Activated CD8-positive, alpha-beta memory T cell treated with anti-CD3 and anti-CD28 coated beads for 4 hours (primary cell): ENCODE measurements at places on chromosomes 1 and 21.
A peak's percentile ranks its signal among the peaks of the same experiment; 100 is the strongest.

DNA sequence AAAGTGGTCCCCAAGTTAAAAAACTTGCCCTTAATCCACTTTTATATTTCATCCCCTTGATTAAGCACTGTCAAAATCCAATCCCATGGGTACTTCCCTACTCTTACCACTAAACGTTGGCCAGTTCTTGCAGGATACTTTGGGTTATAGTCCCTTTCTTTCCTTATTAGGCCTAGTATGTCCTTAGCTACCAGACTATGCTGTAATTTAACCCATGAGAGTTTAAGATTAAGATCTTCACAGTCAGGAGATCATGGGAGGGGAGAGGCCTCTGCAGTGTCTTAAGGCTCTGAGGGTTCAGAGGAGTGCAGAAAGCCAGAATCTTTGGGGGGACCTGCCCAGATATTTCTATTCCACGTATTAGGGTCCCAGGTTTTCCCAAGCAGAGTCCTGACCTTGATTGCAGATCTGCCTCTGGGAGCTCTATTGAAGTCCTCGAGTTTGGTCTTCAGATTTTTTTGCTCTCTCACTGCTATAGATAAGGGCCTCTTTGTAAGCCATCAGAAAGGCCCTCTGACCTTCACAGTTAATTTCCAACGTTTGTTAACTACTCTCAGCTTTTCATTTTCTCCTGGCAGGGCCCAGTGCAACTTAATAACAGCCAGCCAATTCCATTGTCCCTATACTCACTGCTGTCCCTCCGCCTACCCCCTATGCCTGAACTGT lies 9.0 kb upstream of the CGN start:
- no peak for DNase-seq

DNA sequence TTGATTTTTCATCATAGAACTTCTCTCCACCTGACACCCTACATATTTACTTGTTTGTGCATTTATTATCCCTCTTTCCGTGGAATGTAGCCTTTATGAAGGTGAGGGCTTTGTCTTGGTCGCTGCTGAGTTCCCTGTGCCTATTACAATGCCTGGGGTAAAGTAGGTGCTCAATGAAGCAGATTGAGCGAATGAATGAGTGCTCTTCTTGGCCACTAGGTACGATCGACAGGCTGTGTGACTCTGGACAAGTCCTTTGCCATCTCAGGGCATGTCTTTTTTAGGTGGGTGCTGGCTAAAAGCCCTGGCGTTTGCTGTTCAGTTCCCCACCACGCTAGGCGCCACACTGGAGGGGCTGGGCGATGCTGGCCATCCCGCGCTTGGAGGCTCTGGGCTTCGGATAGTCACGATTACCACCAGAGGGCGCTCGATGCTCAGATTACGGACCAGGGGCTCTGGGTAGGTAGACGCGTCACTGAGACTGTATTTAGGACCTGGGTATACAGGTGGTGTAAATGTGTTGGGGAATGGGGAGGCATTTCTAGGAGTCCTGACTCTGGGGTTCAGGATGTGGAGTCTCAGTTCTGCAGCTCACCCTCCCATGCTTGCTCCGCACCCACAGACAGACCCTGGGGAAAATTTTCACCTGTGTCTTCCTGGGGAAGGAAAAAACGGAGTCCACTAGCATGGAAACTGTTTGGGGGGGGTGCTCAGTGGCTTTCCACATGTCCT lies 71.0 kb upstream of the CSF3R start:
- peak; percentile 26 for DNase-seq

DNA sequence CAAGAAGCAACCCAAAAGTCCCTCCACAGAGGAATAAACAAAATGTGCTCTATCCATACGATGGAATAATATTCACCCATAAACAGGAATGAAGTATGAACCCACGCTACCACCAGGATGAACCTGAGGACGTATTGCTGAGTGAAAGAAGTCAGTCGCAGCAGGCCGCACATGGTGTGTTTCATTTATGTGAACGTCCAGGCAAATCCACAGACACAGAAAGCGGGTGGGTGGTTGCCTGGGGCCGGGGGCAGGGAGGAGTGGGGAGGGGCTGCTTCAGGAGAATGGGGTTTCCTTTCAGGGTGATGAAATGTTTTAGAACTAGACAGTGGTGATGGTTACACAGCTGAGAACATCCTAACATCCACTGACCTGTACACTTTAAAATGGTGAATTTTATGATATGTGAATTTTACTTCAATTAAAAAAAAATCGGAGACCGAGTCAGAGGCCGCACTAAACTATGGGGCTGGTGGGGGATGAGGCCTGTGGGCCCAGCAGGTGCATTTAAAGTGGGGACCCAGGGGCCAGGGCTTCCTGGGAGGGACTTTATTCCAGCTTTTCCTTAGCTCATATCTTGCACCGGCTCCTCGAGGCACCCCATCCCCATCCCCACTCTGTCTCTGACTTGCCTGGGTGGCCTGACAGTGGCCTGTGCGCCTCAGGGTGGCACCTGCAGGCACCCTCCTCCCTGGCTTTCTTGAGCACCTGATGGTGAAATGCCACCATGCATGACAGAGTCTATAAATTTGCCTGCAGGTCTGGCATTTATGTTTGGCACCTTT lies 392.6 kb upstream of the VAMP3 start:
- no peak for DNase-seq

DNA sequence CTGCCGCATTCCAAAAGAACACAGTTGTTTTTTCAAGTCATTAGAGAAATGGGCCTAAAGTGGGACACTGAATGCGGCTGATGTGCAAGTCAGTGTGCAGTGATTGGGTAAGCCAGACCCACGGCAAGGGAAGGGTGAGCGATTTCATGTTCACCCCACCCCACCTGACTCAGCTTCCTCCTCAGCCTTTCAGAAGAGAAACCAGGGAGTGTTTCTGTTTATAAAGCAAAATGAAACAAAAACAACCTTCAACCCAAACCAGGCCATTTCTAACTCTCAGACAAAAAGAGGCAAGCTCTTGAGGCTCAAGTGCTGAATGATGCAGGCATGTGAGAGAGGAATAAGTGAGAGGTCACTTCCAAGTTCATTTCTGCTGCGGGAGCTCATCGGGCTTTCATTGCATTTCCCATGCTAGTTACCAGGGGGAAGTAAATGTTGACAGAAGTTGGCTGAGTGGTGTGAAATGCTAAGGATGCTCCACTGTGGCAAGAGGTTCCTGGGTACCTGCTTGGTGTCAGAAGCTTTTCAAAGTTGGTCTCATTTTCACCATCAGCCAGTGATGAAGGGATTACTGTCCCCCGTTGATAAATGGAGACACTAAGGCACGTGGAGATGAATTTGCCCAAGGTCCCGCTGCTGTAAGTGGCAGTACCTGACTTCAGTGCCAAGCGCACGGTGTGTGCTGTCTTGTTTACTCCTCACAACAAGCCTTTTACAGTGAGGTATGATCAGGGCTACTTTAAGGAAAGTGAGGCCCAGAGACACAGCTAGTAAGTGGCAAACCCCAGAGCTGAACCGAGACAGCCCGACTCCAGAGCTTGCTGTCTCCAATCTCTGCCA lies 29.1 kb downstream of the STPG1 start:
- no peak for DNase-seq

- DNase-seq: no peak
Observed at GRCh38 chr1:86965012-86965826, 50.8 kb downstream of the HS2ST1 start.

DNA sequence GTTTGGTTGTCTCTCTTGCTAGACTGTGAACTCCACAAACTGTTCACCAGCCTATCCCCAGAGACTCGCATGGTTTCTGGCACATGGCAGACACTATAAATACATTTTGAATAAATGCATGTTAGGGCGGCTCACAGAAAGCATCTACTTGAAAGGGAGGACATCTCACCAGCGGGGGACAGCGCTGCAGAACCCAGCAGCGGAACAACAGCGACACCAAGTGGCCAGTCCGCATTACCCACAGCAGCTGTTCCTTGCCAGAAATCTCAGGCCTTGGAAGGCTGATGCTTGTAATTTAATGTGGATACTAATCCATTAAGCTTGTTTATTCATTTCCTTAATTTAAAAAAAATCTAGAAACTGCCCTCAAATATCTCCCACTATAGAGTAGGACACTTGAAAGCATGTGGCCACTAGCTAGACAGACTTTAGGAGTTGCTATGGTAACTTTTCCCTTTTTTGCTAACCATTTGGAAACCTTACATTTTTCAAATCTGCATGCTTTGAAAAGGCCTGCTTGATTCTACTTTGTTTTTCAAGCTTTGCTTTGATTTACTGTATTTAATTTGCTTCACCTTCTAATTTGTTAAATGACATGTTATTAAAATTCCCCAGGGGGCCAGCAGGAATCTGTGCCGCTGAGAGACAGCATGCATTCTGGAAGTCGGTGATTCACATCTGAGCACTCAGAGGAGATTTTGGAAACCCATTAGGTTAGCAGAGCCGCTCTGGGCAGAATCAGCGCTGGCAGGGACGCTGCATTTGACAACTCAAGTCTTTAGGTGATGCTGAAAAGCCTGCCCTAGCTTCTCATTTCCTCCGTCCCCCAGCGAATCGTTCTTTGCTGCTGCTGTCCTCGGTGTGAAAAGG lies 63.5 kb upstream of the SSX2IP start:
- DNase-seq: peak; percentile 49

DNA sequence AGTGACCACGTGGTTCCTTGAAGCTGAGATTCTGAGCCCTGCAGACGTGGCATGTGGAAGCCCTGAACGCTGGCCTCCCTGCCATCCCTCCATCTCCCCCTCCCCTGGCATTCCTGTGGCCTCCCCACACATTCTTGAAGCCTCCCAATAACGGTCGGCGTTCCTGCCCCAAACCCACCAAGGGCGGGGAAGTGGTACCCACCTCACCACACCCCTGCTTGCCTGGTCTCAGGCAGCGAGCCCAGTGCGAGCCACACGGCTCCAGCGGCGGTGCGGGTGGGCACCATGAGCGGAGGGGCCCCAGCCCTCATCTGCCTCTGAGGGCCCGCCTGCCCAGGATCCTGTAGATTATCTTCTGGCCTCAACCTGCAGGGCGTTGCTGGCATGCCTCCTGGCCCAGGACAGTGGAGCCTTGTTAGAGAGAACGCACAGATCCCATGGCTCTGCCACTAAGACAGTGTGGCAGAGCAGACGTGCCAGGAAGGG lies 20.6 kb upstream of the PRELP start:
- no peak for DNase-seq

- DNase-seq: no peak
Observed at GRCh38 chr1:186330758-186331157, 44.3 kb downstream of the TPR start.

DNA sequence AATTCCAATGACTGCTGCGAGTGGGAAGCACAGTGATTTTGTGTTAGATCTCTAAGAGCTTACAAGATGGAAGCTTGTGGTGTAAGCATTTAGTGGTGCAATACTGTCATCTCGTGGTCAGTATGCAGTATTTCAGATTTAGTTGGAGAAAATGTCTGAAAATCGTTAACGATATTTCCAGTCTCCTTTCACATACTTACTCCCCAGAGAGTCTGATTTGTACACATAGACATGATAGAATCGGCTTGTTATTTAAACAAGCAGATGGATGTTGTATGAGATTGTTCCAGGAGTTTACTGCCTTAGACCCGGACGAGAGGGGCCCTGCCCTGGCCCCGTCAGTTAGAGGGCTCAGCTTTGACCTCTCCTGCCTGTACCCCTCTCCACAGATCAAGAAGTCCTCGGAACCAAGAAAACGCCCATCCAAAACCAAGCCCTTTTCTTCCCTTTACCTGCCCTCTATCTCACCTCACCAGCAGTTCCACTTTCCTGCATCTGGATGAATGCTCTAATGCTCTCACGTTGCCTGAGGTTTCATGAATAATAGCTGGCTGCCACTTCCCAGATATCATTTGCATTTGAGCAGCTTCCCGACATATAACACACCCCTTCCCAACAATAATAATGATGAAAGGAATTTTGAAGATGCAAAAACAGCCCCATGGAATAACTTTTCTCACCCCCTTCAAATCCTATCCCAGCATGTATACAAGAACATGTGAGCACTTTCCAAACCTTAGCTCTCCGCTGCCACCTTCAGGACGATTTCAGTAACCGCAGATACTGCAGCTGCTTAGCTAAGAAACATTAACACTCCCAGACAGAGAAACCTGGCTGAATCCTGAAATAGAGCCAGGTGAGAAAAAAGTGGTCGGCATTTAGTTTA lies 247.3 kb downstream of the LTN1 start:
- peak; percentile 38 for DNase-seq
